Ovary (tissue), 10 donors: ENCODE measurements at places on chromosomes 1 and 21.

GRCh38 chr1:117611121-117611601 is 5.3 kb downstream of the TENT5C start:
- H3K4me1 ChIP-seq: peaks cover 3% of the 10 kb centered on the region
- H3K27me3 ChIP-seq: no peaks in the 10 kb centered on the region
- H3K36me3 ChIP-seq: no peaks in the 10 kb centered on the region
- H3K27ac ChIP-seq: no peak overlapping the region

- H3K4me1 ChIP-seq: no peaks in the 10 kb centered on the region
- DNase-seq: no peak
- no peaks in the 10 kb centered on the region for H3K36me3 ChIP-seq
Observed at GRCh38 chr1:200252531-200252930, 157.3 kb downstream of the ZNF281 start.

GRCh38 chr1:67285780-67286488 is 21.7 kb upstream of the IL12RB2 start:
- no peak overlapping the region for H3K27ac ChIP-seq
- no peaks in the 10 kb centered on the region for H3K36me3 ChIP-seq
- H3K4me1 ChIP-seq: no peaks in the 10 kb centered on the region
- H3K4me3 ChIP-seq: no peak overlapping the region
- no peak for DNase-seq

GRCh38 chr1:198196630-198197029 is 39.8 kb downstream of the NEK7 start:
- H3K36me3 ChIP-seq: no peaks in the 10 kb centered on the region
- no peak for DNase-seq
- no peak overlapping the region for H3K4me3 ChIP-seq
- H3K27me3 ChIP-seq: no peaks in the 10 kb centered on the region
- peaks cover 7% of the 10 kb centered on the region for H3K4me1 ChIP-seq
- no peak overlapping the region for H3K27ac ChIP-seq

- no peak overlapping the region for H3K4me3 ChIP-seq
- DNase-seq: no peak
- no peak overlapping the region for H3K27ac ChIP-seq
- H3K36me3 ChIP-seq: no peaks in the 10 kb centered on the region
- no peaks in the 10 kb centered on the region for H3K27me3 ChIP-seq
Observed at GRCh38 chr1:234776256-234776875, 166.4 kb upstream of the IRF2BP2 start.

DNA sequence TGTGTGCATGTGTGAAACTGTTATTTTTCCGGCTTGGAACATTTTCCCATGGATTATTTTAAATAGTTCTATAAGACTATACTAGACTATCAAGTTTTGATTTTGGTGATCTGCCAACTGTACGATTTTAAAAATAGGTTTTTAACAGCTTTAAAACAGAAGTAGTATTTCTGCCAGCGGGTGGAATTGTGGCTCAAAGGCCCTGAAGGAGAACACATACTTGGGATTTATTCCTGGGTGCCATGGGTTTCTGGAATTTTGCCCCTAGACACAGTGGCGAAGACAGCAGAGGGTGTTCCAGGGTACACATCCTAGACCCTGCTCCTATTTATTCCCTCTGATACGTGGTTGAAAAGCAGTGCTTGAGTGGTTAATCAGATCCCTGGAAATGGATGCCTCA is 81.7 kb upstream of the IPO9 start:
- no peak overlapping the region for H3K27ac ChIP-seq
- H3K4me3 ChIP-seq: no peak overlapping the region
- H3K36me3 ChIP-seq: no peaks in the 10 kb centered on the region
- DNase-seq: no peak

GRCh38 chr1:55353707-55354620 is 138.8 kb upstream of the USP24 start:
- H3K4me3 ChIP-seq: no peak overlapping the region
- no peaks in the 10 kb centered on the region for H3K27me3 ChIP-seq
- no peaks in the 10 kb centered on the region for H3K4me1 ChIP-seq

DNA sequence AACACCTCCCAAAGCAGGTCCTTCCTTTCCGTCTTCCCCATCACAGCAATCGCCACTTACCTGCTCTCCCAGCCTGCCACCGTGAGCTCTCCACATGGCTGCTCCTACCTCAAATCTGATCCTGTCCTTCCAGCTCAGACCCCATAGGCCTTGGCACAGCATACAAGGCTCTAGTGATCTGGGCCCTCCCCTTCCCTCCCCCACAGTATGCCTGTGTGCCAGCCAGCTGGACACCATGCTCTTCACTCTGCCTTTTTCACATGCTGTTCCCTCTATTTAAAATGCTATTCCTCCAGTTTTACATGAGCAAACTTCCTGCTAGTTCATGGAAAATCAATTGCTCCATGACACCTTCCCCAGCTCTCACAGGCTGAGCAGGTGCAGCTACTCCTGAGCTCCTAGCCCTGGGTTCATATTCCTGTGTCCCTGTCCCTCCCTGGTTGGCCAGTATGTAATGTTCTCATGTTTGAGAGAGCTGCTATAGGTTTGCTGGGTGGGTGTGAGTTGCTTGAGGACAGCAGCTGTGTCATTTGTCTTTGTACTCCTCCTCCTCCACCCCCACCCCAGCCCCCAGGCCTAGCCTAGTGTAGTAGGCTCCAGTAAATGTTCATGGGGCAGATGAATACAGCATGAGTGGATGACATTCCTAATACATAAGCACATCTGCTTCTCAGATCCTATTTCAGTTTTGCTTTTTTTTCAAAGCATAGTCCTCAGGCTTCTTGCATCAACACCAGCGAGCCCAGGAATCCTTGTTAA is 6.3 kb upstream of the TNNT2 start:
- H3K4me3 ChIP-seq: no peak overlapping the region
- H3K27me3 ChIP-seq: no peaks in the 10 kb centered on the region
- H3K36me3 ChIP-seq: no peaks in the 10 kb centered on the region
- H3K4me1 ChIP-seq: no peaks in the 10 kb centered on the region
- no peak overlapping the region for H3K27ac ChIP-seq

- no peak overlapping the region for H3K4me3 ChIP-seq
- no peak overlapping the region for H3K27ac ChIP-seq
- H3K4me1 ChIP-seq: peaks cover 12% of the 10 kb centered on the region
- no peaks in the 10 kb centered on the region for H3K36me3 ChIP-seq
- no peak for DNase-seq
Observed at GRCh38 chr1:149997585-149998262, 12.8 kb downstream of the OTUD7B start.

- H3K4me3 ChIP-seq: peak overlapping the region; percentile 21
- DNase-seq: no peak
- peaks cover 40% of the 10 kb centered on the region for H3K4me1 ChIP-seq
- H3K27me3 ChIP-seq: no peaks in the 10 kb centered on the region
Observed at GRCh38 chr1:12595757-12596006, 22.3 kb downstream of the DHRS3 start.

GRCh38 chr1:185239861-185240260 is 77.2 kb downstream of the IVNS1ABP start:
- H3K4me3 ChIP-seq: no peak overlapping the region
- H3K36me3 ChIP-seq: no peaks in the 10 kb centered on the region
- no peaks in the 10 kb centered on the region for H3K4me1 ChIP-seq
- H3K27ac ChIP-seq: no peak overlapping the region
- no peak for DNase-seq

GRCh38 chr1:100354971-100355394 is 2.7 kb downstream of the CDC14A start:
- H3K36me3 ChIP-seq: no peaks in the 10 kb centered on the region
- H3K27me3 ChIP-seq: no peaks in the 10 kb centered on the region
- no peak overlapping the region for H3K4me3 ChIP-seq
- peaks cover 7% of the 10 kb centered on the region for H3K4me1 ChIP-seq
- no peak for DNase-seq

DNA sequence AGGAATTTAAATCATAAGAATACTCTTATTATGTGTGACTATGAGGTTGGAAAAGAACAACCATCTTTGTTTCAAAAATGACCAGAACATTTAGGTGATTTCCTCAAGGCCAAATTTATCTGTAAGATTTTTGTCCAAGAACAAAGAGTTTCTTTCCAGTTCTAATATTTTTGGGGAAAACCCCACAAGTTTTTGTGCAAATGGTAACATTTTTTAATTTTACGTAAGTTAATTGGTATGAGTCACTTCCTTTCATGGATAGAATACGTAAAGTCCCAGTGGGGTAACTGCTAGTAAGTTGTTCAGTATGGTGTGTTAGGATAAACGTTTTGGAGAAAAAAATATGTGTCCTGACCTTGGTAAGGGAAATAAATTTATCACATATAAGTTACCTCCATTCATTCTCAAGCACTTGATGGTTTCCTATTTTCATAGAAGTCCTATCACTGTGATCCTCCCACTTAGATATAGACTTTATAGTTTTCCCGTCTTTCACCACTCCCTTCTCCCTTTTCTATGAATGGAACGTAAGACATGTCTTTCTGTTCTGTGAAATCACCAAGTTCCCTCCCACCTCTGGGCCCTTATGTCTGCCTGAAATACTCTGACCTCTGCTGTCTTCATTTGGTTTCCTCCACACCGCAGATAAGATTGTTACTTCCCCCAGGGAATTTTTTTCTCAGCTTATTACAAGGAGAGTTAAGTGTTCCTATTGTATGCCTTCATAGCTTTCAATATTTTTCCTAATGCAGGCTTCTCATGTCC is 34.9 kb upstream of the TSNAX start:
- no peaks in the 10 kb centered on the region for H3K4me1 ChIP-seq
- no peaks in the 10 kb centered on the region for H3K36me3 ChIP-seq
- no peak overlapping the region for H3K27ac ChIP-seq
- DNase-seq: no peak
- H3K4me3 ChIP-seq: no peak overlapping the region

- peaks cover 8% of the 10 kb centered on the region for H3K4me1 ChIP-seq
- no peak overlapping the region for H3K27ac ChIP-seq
- H3K36me3 ChIP-seq: no peaks in the 10 kb centered on the region
- no peaks in the 10 kb centered on the region for H3K27me3 ChIP-seq
Observed at GRCh38 chr1:43910343-43910742, 23.3 kb upstream of the ARTN start.

GRCh38 chr1:228212415-228212965 is 4.6 kb downstream of the OBSCN start:
- no peaks in the 10 kb centered on the region for H3K27me3 ChIP-seq
- DNase-seq: no peak
- no peak overlapping the region for H3K27ac ChIP-seq
- peak overlapping the region; percentile 45 for H3K4me3 ChIP-seq
- H3K36me3 ChIP-seq: no peaks in the 10 kb centered on the region

GRCh38 chr21:36700971-36701755 is 2.2 kb downstream of the SIM2 start:
- DNase-seq: no peak
- peak overlapping the region; percentile 9 for H3K4me3 ChIP-seq
- no peak overlapping the region for H3K27ac ChIP-seq
- peaks cover 6% of the 10 kb centered on the region for H3K4me1 ChIP-seq
- peaks cover 11% of the 10 kb centered on the region for H3K27me3 ChIP-seq

DNA sequence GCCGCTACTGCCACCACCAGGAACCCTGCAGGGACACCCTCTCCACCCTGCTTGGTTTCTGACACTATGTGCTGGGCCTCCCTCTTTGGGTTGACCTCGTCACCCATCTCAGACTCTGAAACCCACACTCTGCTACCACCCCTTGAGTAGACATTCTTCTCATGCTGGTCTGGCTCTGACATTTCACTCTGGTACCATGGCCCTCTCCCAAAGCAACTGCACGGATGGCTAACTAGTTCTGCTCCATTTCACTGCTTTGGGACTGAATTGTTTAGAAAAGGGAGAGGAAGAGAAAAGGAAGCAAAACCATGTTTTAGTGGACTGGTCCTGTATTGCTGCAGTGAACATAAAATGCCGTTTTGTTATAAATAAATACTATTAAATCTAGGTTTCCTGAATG is 137.8 kb downstream of the KCNK2 start:
- H3K36me3 ChIP-seq: no peaks in the 10 kb centered on the region
- no peak overlapping the region for H3K27ac ChIP-seq
- H3K4me1 ChIP-seq: no peaks in the 10 kb centered on the region
- no peak overlapping the region for H3K4me3 ChIP-seq
- H3K27me3 ChIP-seq: peaks cover 2% of the 10 kb centered on the region
- DNase-seq: no peak

DNA sequence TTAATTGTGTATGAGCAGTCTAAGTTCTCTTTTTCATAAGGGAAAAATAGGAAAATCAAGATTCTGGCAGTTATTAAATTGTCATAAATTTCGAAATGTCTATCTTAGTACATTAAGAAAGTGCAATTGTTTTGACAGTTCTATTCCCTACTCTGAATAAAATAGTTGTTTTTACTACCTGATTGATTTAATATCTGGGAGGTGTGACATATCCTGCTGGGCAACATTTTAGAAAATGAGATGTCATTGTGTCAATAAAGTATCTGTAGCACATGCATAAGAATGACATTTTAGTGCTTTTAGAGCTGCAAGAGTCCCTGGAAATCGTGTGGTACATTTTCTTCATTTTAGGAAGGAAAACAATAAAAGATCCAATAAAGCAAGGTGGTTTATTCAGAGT is 139.2 kb upstream of the COL11A1 start:
- H3K27me3 ChIP-seq: no peaks in the 10 kb centered on the region
- H3K4me1 ChIP-seq: no peaks in the 10 kb centered on the region
- H3K36me3 ChIP-seq: no peaks in the 10 kb centered on the region
- H3K27ac ChIP-seq: no peak overlapping the region
- no peak for DNase-seq

DNA sequence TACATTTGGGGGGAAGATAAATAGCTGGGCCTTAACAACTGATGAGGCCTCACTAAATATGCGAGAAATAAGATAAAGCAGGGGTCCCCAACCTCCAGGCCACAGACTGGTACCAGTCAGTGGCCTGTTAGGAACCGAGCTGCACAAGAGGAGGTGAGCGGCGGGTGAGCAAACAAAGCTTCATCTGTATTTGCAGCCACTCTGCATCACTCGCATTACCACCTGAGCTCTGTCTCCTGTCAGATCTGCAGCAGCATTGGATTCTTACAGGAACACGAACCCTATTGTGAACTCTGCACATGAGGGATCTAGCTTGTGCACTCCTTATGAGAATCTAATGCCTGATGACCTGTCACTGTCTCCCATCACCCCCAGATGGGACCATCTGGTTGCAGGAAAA is 5.2 kb upstream of the PAXBP1 start:
- H3K4me1 ChIP-seq: peaks cover 8% of the 10 kb centered on the region
- DNase-seq: no peak
- no peaks in the 10 kb centered on the region for H3K36me3 ChIP-seq
- H3K4me3 ChIP-seq: no peak overlapping the region
- no peak overlapping the region for H3K27ac ChIP-seq
- H3K27me3 ChIP-seq: no peaks in the 10 kb centered on the region

GRCh38 chr1:27862671-27863537 is 9.4 kb upstream of the THEMIS2 start:
- H3K27ac ChIP-seq: no peak overlapping the region
- H3K4me1 ChIP-seq: no peaks in the 10 kb centered on the region
- H3K4me3 ChIP-seq: no peak overlapping the region
- H3K27me3 ChIP-seq: no peaks in the 10 kb centered on the region
